Gastroesophageal sphincter (tissue), 4 donors: ENCODE measurements at places on chromosomes 5 and 9. TPM values are rescaled to one million over a fixed set of nuclear protein-coding genes. Genes with fewer than 3 reads are reported as not detected.

DNA sequence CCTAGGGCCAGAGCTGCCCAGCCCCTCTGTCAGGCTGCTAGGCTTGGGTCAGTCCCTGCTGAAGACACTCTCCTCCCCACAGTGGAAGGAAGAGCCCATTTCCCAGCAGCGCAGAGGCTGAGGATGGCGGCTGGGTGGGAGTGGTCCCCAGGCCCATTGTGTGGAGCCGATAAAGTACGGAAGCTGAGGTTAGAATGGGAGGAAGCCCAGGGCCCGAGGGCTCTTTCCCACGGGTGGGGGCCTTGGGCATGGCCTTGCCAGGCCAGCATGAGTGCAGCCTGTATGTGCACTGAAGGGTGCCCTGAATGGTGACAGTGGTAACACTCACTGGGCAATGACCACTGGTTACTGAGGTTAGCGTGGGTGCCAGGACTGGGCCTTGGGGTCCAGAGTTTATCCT, 125.9 kb downstream of the RGS3 start:
- ATAC-seq, result no peak

GRCh38 chr9:136211441-136212344, 6.8 kb upstream of the LHX3 start:
- ATAC-seq, result no peak

- no peak for ATAC-seq
Measured at GRCh38 chr5:116583862-116584222, 9.2 kb upstream of the SEMA6A start.

Gene RNF224
- total RNA-seq, result not detected

Gene LCN10
- total RNA-seq, result 3.9 TPM
